ENCODE measurements at places on chromosomes 5 and 9. TPM values are rescaled to one million over a fixed set of nuclear protein-coding genes. Genes with fewer than 3 reads are reported as not detected.

The PCDHB6 gene
- total RNA-seq: 0.16 TPM

DNA sequence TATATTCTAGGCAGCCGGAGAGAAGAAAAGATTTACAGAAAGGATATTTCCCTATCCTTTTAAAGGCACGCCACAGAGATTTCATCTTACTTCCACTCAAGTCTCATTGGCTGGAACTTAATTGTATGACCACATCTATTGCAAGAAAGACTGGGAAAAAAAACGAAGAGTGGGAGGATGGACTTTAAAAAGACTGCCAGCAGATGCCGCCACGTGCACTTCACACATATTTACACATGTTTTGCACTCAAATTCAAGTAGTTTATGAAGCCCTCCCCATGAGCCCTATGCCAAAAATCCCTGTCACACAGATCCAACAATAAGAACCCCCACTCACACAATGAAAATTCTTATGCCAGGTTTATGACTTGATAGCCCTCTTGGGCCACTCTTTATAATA lies 138.5 kb upstream of the TYRP1 start:
- no peak for ATAC-seq

The BHMT gene
- total RNA-seq: 0.36 TPM

The GRIN3A gene
- not detected for total RNA-seq

The ANKDD1B gene
- 0.28 TPM for total RNA-seq

- ATAC-seq: no peak
Measured at GRCh38 chr5:54186912-54187445, 123.4 kb downstream of the ARL15 start.
